ENCODE measurements at places on chromosomes 1 and 21. TPM values are rescaled to one million over a fixed set of nuclear protein-coding genes. Genes with fewer than 3 reads are reported as not detected.

RALGPS2 gene
- 47.2 TPM for total RNA-seq

PRKAA2 gene
- total RNA-seq: 6.4 TPM

COL11A1 gene
- total RNA-seq: 58.3 TPM

HPDL gene
- total RNA-seq: 8.6 TPM

PLD5 gene
- 2.6 TPM for total RNA-seq

GRCh38 chr1:214330222-214330621, 49.3 kb downstream of the SMYD2 start:
- peaks cover 19% of the 10 kb centered on the region for H3K4me1 ChIP-seq
- no peak for DNase-seq
- no peak overlapping the region for H3K4me3 ChIP-seq
- peaks cover 3% of the 10 kb centered on the region for H3K36me3 ChIP-seq
- H3K27me3 ChIP-seq: no peaks in the 10 kb centered on the region

- no peaks in the 10 kb centered on the region for H3K36me3 ChIP-seq
- H3K4me3 ChIP-seq: no peak overlapping the region
- H3K27ac ChIP-seq: no peak overlapping the region
- H3K4me1 ChIP-seq: no peaks in the 10 kb centered on the region
Observed at GRCh38 chr1:197399755-197400521, 131.9 kb downstream of the CRB1 start.

DNA sequence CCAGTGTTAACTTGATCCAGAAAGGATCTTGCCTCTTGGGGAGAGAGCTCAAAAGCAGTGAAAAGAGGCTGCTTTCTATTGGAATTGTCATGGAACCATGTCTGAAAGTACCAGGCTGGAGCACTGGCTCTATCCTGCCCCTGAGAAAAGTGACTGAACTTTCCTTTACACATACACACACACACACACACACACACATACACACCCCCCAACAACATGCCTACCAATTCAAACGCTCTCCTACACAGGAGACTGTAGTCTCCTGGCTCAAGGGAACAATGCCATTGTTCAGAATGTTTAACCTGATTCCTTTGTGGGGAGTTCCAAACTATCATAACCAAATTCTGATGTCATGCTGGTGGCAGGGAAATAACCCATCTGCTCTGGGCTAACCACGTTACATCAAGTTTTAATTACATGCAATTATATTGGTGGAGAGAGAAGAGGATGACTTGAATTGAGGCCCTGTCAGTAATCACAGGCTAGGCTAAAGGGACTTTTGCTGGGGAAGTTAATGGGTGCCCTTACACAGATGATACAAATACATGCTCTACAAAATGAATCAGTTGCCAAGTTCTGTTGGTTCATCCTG, 52.3 kb upstream of the DUSP10 start:
- H3K27ac ChIP-seq: no peak overlapping the region
- DNase-seq: no peak
- H3K36me3 ChIP-seq: no peaks in the 10 kb centered on the region
- no peak overlapping the region for H3K4me3 ChIP-seq
- no peaks in the 10 kb centered on the region for H3K27me3 ChIP-seq

DNA sequence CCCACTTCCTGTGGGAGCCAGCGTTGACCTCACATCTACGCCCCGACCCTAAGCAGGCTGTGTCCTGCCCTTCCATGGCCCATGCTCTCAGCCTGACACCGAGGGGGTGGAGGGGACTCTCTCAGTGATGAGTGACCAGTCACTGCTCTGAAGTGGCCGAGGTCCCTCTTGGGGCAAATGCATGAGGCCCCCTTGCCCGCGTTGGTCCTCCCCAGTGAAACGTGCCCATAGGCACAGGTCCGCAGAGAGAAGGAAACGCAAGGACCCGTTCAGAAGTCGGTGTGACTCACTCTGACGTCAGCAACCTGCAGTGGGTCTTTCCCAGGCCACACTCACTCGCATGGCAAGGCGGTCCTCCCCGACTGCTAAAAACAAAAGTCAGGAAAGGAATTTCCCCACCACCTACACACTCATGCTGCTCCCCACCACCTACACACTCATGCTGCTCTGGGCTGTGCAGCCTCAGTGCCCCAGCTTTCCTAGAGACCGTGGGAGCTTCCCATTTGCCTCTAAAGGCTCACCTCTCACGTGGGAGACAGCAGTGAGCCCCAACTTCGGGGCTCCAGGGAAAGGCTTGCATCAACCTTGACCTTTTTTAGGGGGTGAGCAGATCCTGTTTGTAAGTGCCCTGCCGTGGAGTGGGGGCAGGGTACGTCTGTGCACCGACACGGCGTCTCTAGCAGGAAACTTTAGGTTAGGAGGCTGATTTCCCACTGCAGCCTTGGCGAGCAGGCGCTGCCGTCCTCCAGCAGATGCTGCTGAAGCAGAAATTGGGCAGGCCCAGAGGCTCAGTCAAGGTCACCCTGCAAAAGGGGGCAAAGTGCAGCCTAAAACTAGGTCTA, 11.4 kb downstream of the UBASH3A start:
- DNase-seq: no peak
- no peaks in the 10 kb centered on the region for H3K36me3 ChIP-seq
- H3K4me1 ChIP-seq: no peaks in the 10 kb centered on the region
- peaks cover 3% of the 10 kb centered on the region for H3K27me3 ChIP-seq

DNA sequence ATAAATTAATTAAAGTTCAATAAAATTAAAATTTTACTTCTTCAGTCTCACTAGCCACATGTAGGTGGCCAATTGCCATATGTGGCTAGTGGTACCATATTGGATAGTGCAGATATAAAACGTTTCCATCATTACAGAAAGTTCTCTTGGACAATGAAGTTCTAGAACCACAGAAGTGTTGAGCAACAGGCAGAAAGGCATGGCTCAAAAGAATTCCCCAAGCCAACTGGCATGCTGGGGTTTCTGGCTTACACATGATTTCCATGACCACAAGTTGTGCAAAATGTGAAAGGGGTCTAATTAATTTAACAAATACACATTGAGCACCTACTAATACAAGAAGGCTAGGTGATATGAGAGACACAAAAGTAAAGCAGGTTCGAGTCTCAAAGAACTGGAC, 72.2 kb upstream of the CDC42BPA start:
- H3K36me3 ChIP-seq: no peaks in the 10 kb centered on the region
- H3K27me3 ChIP-seq: no peaks in the 10 kb centered on the region
- no peaks in the 10 kb centered on the region for H3K4me1 ChIP-seq

GRCh38 chr21:46199436-46200373, 15.4 kb upstream of the SPATC1L start:
- no peaks in the 10 kb centered on the region for H3K27me3 ChIP-seq
- H3K36me3 ChIP-seq: peaks cover 23% of the 10 kb centered on the region
- DNase-seq: no peak
- no peak overlapping the region for H3K27ac ChIP-seq

- H3K27ac ChIP-seq: no peak overlapping the region
- no peak overlapping the region for H3K4me3 ChIP-seq
- H3K27me3 ChIP-seq: no peaks in the 10 kb centered on the region
- peaks cover 12% of the 10 kb centered on the region for H3K4me1 ChIP-seq
- no peak for DNase-seq
Observed at GRCh38 chr1:230170622-230171021, 103.6 kb downstream of the GALNT2 start.

DNA sequence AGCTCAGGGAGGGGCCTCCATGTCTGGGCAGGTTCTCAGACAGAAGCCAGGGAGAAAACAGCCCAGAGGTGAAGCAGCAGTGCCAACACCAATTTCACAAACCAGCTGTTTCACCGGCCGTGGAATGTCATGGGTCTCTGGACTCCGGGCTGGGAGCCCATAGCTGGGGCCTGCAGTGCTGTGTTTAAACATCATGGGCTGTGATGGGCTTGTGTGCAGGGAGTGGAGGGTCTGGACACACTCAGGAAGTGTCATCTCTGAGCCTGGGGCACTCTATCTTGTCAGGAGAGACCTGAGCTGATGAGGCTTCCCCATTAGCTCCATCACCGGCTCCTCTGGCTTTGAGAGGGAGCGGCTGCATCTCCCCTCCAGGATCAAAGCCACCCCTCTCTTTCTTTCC, 173.6 kb upstream of the IGSF21 start:
- no peak overlapping the region for H3K4me3 ChIP-seq
- no peaks in the 10 kb centered on the region for H3K36me3 ChIP-seq
- H3K4me1 ChIP-seq: no peaks in the 10 kb centered on the region
- no peak overlapping the region for H3K27ac ChIP-seq

DNA sequence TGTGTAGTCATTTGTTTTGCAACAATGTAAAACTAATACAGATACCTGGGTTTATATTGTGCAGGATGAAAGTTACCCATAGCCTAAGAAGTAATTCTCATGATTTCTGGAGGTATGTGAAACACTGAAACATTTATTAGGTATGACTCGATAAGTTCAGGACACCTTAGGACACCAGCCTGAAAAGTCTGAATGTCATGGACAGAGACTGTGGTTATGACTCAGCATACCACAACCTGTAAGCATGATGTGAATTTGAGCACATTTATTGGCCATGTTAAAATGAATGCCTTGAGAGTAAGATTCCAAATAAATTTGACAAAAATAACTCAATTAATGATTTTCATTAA, 1471.7 kb upstream of the B3GALT2 start:
- H3K36me3 ChIP-seq: no peaks in the 10 kb centered on the region
- no peak overlapping the region for H3K27ac ChIP-seq
- no peak overlapping the region for H3K4me3 ChIP-seq
- no peaks in the 10 kb centered on the region for H3K4me1 ChIP-seq
- no peak for DNase-seq

- no peaks in the 10 kb centered on the region for H3K27me3 ChIP-seq
- peaks cover 4% of the 10 kb centered on the region for H3K4me1 ChIP-seq
- no peak for DNase-seq
- no peaks in the 10 kb centered on the region for H3K36me3 ChIP-seq
- H3K4me3 ChIP-seq: no peak overlapping the region
- no peak overlapping the region for H3K27ac ChIP-seq
Observed at GRCh38 chr1:1182491-1183220, 9.0 kb downstream of the TTLL10 start.

GRCh38 chr21:38392661-38393060, 105.6 kb downstream of the ERG start:
- no peak for DNase-seq
- no peak overlapping the region for H3K4me3 ChIP-seq
- H3K36me3 ChIP-seq: no peaks in the 10 kb centered on the region
- H3K27me3 ChIP-seq: no peaks in the 10 kb centered on the region
- H3K4me1 ChIP-seq: peaks cover 4% of the 10 kb centered on the region
- no peak overlapping the region for H3K27ac ChIP-seq

Data from type B pancreatic cell (in vitro differentiated cells).